Uterus (tissue), 4 donors: ENCODE measurements at places on chromosomes 3 and 15. TPM values are rescaled to one million over a fixed set of nuclear protein-coding genes. Genes with fewer than 3 reads are reported as not detected.

DNA sequence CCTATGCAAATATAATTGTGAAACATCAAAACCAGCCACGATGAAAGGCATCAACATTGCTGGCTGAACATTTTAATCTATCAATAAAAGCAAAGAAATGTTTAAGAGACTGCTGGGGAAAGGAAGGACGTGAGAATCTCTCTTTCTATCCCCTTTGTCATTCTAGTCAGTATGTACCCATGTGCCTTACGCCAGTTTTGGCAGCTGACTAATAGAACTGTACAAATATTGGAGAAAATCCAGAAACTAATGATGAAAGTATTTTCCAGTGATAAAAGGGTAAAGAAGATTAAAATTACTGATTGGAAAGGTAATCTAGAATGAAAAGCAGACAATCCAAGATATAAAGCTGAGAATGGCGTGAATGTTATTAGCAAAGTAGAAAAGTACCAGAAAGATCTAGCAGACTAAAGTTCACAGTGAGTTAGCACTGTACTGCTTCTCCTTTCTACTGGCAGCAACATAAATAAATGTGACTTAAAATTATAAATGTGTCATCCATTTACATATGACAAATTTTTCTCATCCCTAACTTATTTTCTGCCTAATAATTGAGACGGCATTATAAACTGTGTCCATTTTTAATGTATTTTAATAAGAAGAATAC lies 401.9 kb upstream of the CNTN4 start:
- DNase-seq = no peak
- no peaks in the 10 kb centered on the region for H3K27me3 ChIP-seq
- H3K4me1 ChIP-seq = no peaks in the 10 kb centered on the region
- H3K4me3 ChIP-seq = no peak overlapping the region
- no peak overlapping the region for H3K27ac ChIP-seq
- no peaks in the 10 kb centered on the region for H3K36me3 ChIP-seq

DNA sequence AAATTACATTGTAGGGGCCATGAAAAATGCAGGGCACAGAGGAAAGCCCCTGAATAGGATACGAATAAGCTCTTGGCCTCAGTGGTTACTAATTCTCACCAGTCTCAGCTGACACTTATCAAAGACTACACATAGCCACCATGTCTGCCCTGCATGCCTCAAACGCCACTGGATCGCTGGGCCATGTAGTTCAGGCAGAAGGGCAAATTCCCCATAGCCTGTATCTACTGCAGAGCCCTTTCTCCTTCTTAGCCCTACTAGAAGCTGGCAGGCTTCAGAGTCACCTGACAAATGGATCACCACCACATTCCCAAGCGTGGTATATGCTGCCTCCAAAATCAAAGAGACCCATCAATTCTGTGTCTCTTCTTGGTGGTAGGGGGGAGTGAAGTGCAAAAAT lies 177.4 kb downstream of the MINAR1 start:
- H3K36me3 ChIP-seq = no peaks in the 10 kb centered on the region
- no peak overlapping the region for H3K27ac ChIP-seq
- H3K27me3 ChIP-seq = no peaks in the 10 kb centered on the region
- DNase-seq = no peak

Gene TUSC7
- total RNA-seq = not detected

- DNase-seq = peak; percentile 64
- H3K4me3 ChIP-seq = no peak overlapping the region
- no peaks in the 10 kb centered on the region for H3K27me3 ChIP-seq
These were observed 9.2 kb upstream of the SEMA4B start for GRCh38 chr15:90191794-90192509.

- no peaks in the 10 kb centered on the region for H3K27me3 ChIP-seq
These were observed 34.8 kb upstream of the RAB6B start for GRCh38 chr3:133930341-133930933.

- no peaks in the 10 kb centered on the region for H3K27me3 ChIP-seq
- H3K36me3 ChIP-seq = no peaks in the 10 kb centered on the region
- no peak for DNase-seq
- no peaks in the 10 kb centered on the region for H3K4me1 ChIP-seq
- H3K4me3 ChIP-seq = no peak overlapping the region
- no peak overlapping the region for H3K27ac ChIP-seq
These were observed 129.8 kb upstream of the CPNE4 start for GRCh38 chr3:132164469-132165092.

Gene AQP9
- total RNA-seq = 0.59 TPM

- H3K4me1 ChIP-seq = no peaks in the 10 kb centered on the region
- DNase-seq = no peak
- H3K27me3 ChIP-seq = no peaks in the 10 kb centered on the region
- H3K4me3 ChIP-seq = no peak overlapping the region
These were observed 45.7 kb downstream of the WDR76 start for GRCh38 chr15:43872416-43873020.

Gene CAMKV
- 0.28 TPM for total RNA-seq

DNA sequence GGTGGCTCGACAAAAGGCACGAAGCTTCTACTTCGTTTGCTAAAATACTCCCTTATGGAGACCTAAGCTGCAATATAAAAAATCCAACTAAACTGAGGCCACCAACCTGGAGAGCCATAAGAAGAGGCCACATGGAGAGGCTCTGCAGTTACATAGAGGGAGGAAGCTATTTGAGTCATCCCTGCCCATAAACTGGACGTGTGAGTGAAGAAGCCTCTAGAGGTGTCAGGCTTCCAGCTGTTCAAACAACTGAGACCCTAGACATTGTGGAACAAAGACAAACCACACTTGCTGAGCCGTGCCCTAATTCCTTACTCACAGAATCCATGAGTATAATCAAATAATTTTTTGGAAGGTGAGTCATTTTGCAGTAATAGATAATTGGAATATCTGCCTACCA lies 50.2 kb upstream of the GMNC start:
- H3K4me1 ChIP-seq = no peaks in the 10 kb centered on the region
- H3K27me3 ChIP-seq = no peaks in the 10 kb centered on the region
- DNase-seq = no peak
- H3K4me3 ChIP-seq = no peak overlapping the region
- H3K36me3 ChIP-seq = no peaks in the 10 kb centered on the region

Gene ROPN1
- total RNA-seq = not detected

DNA sequence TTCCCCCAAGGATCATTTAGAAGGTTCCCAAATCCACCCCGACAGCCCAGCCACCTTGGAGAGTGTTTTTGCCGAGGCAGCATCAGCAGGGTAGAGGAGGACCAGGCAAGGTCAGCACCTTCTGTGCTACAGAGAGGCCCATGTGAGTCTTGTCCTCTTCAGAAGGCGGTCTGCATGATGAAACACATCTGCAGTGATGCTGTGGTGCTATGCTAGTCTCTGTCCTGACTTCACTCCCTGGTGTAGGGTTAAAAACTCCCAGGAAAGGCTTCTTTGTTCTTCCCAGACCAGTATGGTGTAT lies 87.9 kb downstream of the ITPR1 start:
- peak; percentile 66 for DNase-seq
- H3K36me3 ChIP-seq = no peaks in the 10 kb centered on the region
- no peak overlapping the region for H3K4me3 ChIP-seq
- peaks cover 29% of the 10 kb centered on the region for H3K4me1 ChIP-seq
- H3K27ac ChIP-seq = peak overlapping the region; percentile 84

DNA sequence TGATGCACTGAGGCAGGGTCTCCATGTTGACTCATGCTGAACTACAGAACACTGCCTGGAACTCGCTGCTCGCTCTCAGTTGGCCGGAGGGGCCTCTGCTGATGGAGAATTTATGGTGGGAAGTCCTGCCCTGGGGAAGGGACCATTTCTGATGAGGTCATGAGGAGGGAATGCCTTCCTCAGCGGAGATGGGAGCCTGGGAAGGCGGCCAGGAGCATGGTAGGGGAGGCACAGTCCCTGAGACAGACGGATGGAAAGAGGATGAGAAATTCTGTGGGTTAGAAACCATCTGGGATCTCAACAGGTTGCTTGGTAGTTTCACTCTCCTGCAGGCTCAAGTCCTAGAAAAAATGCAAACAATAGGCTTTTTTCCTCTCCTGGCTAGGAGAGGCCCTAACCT lies 56.8 kb upstream of the TPM1 start:
- no peaks in the 10 kb centered on the region for H3K36me3 ChIP-seq
- H3K27me3 ChIP-seq = no peaks in the 10 kb centered on the region
- peak overlapping the region; percentile 3 for H3K27ac ChIP-seq
- H3K4me3 ChIP-seq = no peak overlapping the region
- peak; percentile 55 for DNase-seq

DNA sequence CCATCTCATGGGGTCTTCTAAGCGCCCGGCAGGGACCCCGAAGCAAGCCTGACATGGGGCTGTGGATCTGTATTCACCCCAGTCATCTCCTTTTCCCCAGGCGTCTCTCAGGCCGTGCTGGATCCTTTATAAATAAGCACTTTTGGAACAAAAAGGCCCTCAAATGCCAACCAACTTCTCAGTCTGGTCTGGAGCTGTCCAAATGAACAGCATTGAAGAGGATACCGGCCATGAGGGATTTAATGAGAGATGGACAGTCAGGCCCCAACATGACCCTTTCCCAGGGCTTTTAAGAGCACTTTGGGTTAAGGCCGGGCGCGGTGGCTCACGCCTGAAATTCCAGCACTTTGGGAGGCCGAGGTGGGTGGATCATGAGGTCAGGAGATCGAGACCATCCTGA lies 89.2 kb upstream of the SPATA12 start:
- no peak for DNase-seq
- H3K36me3 ChIP-seq = no peaks in the 10 kb centered on the region
- H3K4me3 ChIP-seq = no peak overlapping the region
- H3K27ac ChIP-seq = peak overlapping the region; percentile 75
- no peaks in the 10 kb centered on the region for H3K27me3 ChIP-seq

Gene EFHB
- not detected for total RNA-seq

DNA sequence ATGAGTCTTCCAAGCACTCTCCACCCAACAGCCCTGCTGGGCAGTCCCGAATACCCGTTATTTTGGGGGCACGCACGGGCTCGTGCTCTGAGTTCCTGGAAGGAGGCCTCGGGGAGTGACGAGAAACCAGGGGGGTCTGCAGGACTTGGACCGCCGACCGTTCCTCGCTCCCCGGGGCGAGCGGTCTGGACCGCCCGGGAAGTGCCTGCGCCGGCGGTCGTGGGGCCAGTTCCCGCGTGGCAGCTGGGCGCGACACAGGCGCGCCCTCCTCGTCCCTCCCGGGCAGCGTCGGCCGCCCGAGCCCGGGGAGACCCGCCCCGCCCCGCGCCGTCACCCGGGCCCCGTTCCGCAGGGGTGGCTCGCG lies 387 bp downstream of the GNB4 start:
- no peaks in the 10 kb centered on the region for H3K27me3 ChIP-seq
- no peaks in the 10 kb centered on the region for H3K36me3 ChIP-seq
- peak; percentile 18 for DNase-seq
- peak overlapping the region; percentile 59 for H3K4me3 ChIP-seq
- H3K27ac ChIP-seq = peak overlapping the region; percentile 95

DNA sequence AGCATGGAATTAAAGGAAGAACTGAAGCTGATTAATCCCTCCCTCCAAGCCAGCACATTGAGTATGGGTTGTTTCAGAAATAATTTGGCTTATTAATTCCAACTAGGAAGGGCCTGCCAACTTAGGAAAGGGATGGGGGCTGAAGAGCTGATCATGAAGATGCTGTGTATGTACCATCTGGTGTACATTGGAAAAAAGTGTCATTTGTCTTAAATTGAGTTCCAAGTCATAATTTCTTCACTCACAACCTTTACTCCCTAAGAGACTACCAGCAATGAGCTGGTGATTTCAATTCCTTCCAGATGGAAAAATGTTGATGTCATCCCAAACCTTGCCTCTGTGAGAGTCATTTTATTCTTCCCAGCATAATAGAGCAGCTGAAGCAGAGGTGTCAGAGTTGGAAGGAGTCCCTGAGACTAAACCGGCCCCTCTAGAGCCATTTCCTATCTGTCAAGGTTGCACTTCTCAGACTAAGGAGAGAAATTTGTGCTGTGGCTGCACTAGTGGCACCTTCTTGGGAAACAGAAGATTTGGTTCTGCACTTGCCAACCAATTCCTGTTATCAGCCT lies 79.4 kb downstream of the GTPBP8 start:
- H3K4me3 ChIP-seq = no peak overlapping the region
- DNase-seq = no peak
- H3K36me3 ChIP-seq = no peaks in the 10 kb centered on the region

- H3K4me1 ChIP-seq = no peaks in the 10 kb centered on the region
- no peak overlapping the region for H3K27ac ChIP-seq
- DNase-seq = no peak
- H3K4me3 ChIP-seq = no peak overlapping the region
- no peaks in the 10 kb centered on the region for H3K36me3 ChIP-seq
These were observed 98.9 kb downstream of the APBA2 start for GRCh38 chr15:28984421-28985315.

- H3K27me3 ChIP-seq = no peaks in the 10 kb centered on the region
- DNase-seq = no peak
- no peaks in the 10 kb centered on the region for H3K36me3 ChIP-seq
- H3K4me1 ChIP-seq = no peaks in the 10 kb centered on the region
These were observed 23.5 kb upstream of the TBC1D5 start for GRCh38 chr3:17765819-17766472.

Gene MANF
- total RNA-seq = 60.6 TPM

GRCh38 chr3:70766301-70766700 lies 453.9 kb upstream of the MDFIC2 start:
- no peaks in the 10 kb centered on the region for H3K4me1 ChIP-seq
- H3K4me3 ChIP-seq = no peak overlapping the region
- no peak for DNase-seq
- no peaks in the 10 kb centered on the region for H3K27me3 ChIP-seq
- no peak overlapping the region for H3K27ac ChIP-seq

Gene GASK1A
- 26.3 TPM for total RNA-seq

Gene RASGRP1
- 0.48 TPM for total RNA-seq

Gene TUBGCP5
- total RNA-seq = 24.6 TPM

DNA sequence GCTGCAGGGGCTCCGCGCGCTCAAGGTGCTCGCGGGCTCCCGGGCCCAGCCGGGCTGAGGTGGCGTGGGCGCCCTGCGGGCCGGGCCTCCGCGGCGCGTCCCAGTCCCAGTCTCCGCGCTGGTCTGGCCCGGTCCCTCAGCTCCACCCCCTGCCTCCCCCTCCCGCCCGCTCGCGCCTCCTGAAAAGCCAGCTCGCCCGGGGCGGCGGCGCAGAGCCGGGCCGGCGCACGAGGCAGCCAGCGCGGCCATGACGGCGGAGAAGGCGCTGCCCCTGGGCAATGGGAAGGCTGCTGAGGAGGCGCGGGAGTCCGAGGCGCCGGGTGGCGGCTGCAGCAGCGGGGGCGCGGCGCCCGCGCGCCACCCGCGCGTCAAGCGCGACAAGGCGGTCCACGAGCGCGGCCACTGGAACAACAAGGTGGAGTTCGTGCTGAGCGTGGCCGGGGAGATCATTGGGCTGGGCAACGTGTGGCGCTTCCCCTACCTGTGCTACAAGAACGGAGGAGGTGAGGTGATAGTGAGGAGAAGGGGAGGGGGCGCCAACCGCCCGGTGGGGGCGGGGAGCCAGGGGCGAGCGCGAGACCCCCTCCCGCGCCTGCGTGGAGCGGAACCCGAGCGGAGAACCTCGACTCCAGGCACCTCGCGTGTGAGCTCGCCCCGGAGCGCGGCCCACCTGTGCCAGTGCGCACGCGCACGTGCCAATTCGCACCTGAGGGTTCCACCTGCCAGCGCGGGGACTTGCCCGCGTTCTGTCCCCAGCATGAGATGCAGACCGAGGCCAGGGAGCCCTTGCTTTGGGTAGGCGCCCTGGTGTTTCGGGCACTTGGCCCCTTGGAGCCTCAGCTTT lies at the start of gene SLC6A11:
Gene SLC6A11 (plus strand): TSS at position 210 of the 844 bp plus-strand sequence. CDS start 38 bp downstream, at position 248.
- H3K36me3 ChIP-seq = no peaks in the 10 kb centered on the region
- no peak within 1 kb of the TSS for H3K27ac ChIP-seq
- no peak within 1 kb of the TSS for H3K4me3 ChIP-seq
- no peak for DNase-seq
- H3K4me1 ChIP-seq = no peaks in the 10 kb centered on the region

GRCh38 chr3:120202363-120202762 lies 82.7 kb downstream of the GPR156 start:
- no peak overlapping the region for H3K27ac ChIP-seq
- H3K4me3 ChIP-seq = no peak overlapping the region
- no peaks in the 10 kb centered on the region for H3K27me3 ChIP-seq
- H3K36me3 ChIP-seq = no peaks in the 10 kb centered on the region

Gene PDCD7
- 28.8 TPM for total RNA-seq

Gene SYNPR
- total RNA-seq = not detected

Gene SOX14
- total RNA-seq = 0.14 TPM
